ENCODE measurements at places on chromosomes 4 and X.

DNA sequence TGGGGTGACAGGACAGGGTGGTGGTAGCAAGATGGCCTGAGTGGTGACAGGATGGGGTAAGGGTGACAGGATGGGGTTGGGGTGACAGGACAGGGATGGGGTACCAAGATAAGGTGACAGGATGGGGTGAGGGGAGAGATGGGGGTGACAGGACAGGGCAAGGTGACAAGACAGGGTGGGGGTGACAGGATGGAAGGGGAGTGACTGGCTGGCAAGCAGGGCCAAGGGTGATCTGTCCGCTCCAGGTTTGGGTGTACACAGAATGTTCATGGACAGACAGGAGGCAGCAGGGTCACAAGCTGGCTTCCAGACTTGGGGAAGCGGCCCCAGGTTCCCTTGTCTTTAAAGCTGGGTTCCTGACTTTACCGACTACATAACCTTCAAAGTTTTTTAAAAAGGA, 23.3 kb downstream of the RNF212 start:
- no peak for DNase-seq

DNA sequence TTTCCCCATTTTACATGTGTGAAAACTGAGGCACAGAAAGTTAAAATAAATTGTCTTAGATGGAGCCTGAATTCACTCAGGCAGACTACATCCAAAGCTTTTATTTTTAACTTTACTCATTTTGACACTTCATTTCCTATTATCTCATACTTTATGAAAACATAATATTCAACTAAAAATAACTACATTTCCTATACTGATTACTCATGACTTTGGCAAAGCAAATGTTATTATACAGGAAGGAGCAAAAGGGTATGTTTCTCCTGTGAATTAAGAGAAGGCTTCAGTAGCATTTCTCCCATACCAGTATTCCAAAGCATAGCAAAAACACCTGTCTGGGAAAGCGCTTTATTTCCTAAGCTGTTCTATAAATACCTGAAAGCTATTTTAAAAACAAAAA, 178.6 kb downstream of the ADAMTS3 start:
- no peak for DNase-seq

GRCh38 chr4:70326052-70326451, 8.7 kb upstream of the CABS1 start:
- DNase-seq: no peak

- no peak for DNase-seq
Observed at GRCh38 chrX:31092970-31093638, 21.3 kb upstream of the FTHL17 start.

GRCh38 chrX:43973249-43974099, at the start of gene NDP:
TSS of gene NDP (minus strand) at chrX:43973390. CDS start at chrX:43958645, 14,745 bp downstream.
- peak; percentile 0 for DNase-seq

DNA sequence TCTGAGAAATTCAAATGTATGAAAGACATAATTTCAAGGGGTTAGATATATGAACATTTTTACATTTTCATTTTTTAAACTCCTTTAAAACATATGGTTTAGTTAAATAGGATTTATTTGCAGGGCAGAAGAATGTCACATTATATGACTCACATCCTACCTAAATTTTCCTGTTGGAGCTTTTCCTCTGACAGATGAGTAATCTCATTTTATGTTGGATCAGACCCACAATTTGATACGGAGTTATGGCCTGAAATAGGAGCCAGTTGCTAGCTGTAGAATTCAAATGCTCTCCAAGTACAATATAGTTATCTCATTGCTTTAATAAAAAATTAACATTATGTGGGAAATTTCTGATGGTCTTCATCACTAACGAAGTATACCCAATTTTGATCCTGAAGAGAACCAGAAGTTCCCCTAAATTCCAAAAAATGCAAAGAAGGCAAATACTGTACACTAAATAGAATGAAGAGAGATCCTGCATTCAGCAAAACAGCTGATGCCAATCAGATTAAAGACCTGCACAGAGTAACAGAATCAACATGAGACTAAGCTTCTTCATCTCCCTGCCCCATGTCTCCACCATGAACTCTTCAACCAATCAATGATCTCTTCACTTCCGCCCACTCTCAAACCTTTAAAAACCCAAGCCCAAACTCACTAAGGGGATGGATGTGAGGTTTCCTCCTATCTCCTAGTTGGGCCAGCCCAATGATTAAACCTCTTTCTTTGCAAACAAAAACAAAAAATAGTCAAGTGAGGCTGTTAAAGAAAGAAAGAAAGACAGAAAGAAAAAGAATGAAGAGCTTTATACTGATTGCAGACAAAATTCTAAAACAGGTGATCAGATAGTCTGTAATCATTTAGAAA, 10.9 kb upstream of the EXOSC9 start:
- DNase-seq: no peak
